ENCODE measurements at places on chromosomes 4 and X.

GRCh38 chrX:41721590-41721989, 2.4 kb upstream of the GPR82 start:
- no peak for DNase-seq

GRCh38 chr4:45869184-45869583, 254.7 kb downstream of the GABRG1 start:
- no peak for DNase-seq

DNA sequence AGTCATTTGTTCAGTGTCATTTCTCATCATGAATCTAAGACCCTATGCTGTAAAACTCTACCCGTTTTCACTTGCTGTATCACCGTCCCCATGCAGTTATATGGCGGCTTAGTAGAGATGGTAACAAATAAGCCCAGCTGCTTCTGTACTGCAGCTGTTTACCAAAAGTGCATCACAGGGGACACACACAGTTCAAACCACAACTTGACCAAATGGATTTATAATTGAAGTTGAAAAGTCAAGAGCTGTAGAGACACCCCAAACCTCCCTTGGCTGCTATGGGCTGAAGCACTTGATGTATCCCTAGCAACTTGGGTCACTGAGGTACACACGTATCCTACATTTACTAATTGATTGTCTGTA, 219.0 kb upstream of the FGF13 start:
- no peak for DNase-seq

DNA sequence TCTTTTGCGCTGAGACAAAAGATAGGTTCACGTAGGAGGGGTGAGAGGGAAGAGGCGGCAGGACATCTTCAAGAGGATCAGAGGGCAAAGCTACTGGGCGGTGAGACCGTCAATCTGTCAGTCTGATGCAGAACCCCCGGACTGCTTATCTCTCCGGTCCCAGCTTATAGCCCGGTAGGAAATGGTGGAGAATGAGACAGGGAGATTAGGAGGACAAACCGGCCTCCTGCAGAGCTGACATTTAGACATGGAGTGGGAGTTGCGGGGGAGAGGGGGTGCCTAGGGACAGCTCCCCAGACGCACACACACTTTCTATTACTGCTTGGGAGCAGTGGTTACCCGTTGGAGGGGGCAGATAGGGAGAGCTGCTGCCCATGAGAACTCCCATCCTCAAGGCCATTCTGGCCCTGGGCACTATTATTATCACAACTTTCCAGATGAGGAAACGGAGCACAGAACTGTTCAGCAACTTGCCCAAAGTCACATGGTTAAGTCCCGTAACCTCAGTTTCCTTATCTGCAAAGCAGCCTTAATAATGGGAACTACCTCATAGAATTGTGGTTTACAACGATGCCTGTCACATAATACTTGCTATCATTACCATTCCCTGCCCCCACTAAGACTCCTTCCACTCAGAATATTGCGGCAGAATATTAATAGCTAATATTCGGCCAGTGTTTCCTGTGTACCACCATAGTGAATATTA, 1.1 kb upstream of the HDAC6 start:
- no peak for DNase-seq

Data from Jurkat, Clone E6-1 (cell line).